HuH-7 (cell line): ENCODE measurements at places on chromosomes 6 and 20.

DNA sequence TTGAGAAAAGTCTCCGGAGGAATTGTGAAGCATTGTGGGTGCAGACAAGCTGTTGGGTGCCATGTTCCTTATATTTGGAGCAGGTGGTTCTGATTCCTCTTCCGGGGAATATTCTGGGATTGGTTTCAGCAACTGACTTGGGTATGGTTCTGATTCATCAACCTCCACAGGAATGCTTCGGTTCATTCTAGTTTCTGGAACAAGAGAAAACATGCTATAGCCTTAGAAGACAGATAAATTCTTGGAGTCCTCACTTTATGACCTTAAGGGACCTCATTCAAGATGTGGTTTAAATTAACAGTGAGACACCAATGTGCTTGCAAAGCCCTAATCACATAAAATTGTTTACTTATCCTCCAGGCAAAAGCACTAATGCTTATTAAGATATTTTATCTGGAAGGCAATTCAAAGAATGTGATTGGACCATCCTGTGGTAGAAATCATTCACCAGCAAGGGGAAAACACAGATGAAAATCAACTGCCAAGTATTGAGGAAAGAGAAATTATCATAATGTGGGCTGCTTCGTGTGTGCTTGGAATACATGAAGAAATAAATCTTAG lies 13.7 kb downstream of the TRAF3IP2 start:
- no peak for DNase-seq

GRCh38 chr20:50629670-50630045 lies 61.7 kb downstream of the RIPOR3 start:
- DNase-seq: no peak

DNA sequence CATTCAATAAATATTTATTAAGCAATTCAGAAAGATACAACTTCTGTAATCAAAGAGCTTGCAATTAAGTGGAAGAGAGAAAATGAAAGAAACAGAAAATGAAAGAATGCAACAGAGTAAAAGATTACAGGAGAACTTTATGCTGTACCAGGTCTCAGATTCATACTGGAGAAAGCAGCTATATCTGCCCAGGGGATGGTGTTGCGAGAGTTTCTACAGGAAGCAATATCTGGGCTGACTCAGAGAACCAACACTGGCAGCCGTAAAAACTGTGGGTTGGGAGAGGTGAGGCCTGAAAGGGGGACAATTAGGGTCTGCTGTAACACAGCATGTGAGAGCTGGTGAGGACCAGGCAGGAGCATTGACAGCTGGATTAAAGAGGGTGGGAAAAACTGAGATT lies 256.7 kb upstream of the TCF21 start:
- DNase-seq: no peak

- no peak for DNase-seq
Measured at GRCh38 chr6:25392372-25392771, 113.2 kb downstream of the CARMIL1 start.
